ENCODE measurements at places on chromosomes 2 and 18.

DNA sequence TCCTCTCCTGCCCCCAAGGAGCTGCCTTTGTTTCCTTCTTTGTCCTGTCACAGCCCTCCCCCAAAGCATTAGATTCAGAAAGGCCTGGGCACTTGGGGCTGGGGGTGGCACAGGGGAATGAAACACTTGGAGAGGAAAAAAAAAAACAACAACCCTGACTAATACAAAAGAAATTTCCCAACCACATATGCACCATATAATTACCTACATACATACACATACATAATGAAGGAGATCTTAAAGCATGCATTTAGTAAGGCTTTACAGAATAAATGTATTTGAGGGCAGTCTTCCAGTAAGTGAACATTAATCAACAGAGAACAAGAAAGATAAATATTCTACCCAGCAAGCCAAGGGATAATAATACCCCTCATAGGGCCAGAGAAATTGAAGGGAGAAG is 70.0 kb upstream of the PPP1CB start:
- no peak for DNase-seq

DNA sequence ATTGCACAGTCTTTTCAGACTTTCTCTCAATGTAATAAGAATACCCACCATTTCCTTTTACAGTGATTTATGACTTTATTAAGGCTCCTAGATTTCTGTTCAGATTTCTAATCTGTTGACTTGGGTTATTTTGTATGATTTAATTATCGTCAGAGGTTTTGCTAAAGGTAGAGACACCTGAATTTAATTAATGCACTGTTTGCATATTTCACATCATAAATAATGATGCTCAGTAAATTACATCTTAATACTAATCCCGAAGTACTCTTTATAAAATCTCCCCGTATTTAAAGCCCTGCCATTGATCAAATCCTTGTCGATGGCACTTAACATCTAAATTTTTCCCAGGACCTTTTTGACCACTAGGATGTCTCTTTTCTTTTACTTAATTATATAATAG is 399.9 kb downstream of the MEIS1 start:
- no peak for DNase-seq

DNA sequence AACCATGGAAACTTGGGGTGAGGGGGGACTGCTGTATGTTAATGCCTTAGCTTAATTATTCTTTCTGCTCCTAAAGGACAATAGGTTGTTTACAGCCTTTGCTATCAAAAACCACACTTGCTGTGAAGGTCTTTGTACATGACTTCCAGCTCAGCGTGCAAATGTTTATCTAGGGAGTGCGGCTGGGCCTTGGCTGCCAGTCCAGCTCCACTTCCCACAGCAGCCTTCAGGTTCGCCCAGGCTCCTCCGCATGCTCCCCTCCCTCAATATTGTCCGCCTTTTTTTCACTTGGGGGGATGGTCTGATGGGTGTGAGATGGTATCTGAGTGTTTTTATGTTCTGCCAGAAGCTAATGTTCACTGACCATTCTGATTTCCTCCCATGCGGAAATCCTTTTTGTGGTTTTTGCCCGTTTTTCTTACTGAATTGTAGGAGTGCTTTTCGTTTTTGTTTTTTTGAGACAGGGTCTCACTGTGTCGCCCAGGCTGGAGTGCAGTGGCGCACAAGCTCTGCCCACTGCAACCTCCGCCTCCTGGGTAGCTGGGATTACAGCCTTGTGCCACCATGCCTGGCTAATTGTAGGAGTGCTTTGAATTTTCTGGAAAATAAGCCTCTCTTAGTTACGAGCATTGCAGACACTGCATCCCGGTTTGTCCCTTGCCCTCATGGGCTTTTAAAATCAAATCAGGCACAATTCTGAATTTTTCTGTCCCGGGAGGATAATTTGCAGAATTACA is 28.8 kb downstream of the SH3BP4 start:
- DNase-seq = no peak

DNA sequence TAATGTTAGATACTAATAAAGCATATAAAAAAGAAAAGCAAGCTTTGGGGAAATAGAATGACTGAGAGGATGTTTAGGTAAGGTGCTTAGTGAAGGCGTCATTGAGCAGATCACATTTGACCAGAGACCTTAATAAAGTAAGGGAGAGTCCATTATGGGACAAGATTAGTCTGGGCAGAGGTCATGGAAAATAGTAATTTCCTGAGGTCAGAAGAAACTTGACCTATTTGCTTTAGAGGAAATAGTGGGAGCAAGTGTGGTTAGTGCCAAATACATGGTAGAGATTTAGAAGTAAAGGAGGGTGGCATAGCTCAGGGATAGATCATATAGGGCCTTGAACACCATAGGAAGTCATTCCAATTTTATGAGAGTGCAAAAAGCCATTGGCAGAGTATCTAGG is 24.5 kb upstream of the SLC8A1 start:
- no peak for DNase-seq

DNA sequence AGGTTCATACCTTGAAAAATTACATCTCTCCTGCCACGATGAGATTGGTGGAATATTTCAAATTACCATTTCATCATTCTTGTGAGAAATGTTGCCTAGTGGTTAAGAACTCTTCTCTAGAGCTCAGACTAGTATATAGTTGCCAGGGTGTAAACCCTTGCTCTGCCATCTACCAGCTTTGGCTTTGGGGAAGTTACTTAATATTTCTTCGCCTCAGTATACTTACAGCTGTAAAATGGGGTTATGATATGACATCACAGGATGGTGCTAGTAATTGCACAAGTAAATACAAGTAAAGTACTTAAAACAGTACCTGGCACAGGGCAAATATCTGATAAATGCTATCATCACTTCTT is 1.5 kb downstream of the SPOPL start:
- DNase-seq = no peak

GRCh38 chr18:23921716-23922285 is 92.8 kb upstream of the TTC39C start:
- no peak for DNase-seq

- no peak for DNase-seq
These were observed 298.6 kb downstream of the CYP26B1 start for GRCh38 chr2:71849111-71849510.

DNA sequence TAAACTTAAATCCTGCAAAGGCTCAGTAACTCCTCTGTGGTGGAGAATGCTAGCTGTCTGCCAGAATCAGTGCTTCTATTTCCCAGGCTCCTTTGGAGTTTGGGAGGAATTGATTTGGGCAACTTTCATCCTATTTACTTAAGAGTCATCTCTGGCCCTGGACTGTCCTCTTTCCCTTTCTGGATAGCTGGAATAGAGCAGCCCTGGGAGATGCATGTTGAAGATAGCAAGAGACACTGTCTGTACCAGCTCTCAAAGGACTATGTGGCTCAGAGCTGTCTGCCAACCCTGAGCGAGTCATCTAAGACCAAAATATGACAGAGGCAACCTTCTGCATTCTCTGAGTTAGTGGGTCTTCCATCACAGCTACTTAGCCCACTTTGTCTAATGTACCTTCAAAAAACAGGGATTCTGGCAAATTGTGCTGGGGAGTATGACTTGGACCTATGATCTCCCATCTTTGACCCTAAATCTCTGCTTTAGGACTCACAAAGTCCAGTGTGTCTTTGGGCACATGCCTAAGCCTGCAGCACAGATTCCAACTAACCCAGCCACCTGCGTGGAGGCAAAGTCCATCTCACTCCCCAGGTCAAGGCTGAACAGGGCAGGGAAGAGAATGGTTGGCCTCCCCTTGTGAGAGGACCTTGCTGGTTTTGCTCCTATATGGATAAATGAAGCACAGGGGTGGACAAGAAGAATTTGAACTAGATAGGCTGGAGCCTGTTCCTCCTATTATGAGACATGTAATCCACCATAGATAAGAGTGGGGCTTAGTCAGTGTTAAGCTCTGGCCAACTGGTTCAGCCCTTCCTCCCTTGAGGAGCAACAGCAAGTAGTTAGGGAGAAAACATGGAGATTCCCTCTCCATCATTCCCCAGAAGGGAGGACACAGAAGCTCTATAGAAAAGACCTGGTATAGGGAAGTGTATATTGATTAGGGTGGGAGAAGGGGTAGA is 99.1 kb upstream of the PELI1 start:
- DNase-seq = no peak

GRCh38 chr2:224308272-224308911 is 93.5 kb downstream of the FAM124B start:
- peak; percentile 30 for DNase-seq

DNA sequence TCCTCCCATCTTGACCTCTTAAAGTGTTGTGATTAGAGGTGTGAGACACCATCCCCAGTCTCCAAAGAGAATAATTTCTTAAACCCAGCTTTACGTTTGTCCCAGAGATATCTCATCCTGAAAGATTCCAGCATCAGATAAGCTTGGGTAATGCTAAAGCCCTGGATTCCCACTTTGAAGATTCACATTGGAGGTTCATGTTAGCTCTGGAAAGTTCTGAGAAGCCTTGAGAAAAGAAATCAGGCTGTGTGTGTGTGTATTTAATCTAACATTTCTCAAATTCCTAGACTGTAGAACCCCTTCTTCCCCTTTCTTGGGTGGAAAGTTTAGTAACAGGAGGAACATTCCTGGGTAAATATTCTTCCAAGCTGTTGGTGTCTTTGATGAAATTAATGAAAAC is 18.0 kb downstream of the ZNF532 start:
- DNase-seq = no peak

- no peak for DNase-seq
These were observed 118.3 kb upstream of the NCK2 start for GRCh38 chr2:105626212-105626965.

DNA sequence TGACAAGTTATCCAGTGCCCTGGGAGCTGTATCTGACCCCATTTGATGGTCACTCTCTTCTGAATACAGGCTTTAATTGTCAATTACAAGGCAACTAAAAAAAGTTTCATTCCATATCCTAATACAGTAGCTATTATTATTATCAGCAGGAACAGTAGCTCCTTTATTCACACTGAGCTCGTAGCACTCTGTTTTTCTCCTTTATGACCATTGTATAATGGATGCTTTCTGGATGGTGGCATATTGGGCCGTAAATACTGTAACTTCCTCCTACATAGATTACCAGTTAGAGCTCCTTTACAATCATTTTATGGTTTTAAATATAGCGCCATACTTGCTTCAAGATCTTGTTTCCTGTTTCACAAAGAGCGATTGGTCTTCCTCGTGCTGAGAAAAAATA is 1040.3 kb downstream of the TSN start:
- no peak for DNase-seq

GRCh38 chr2:35125871-35126270 is 1229.7 kb upstream of the CRIM1 start:
- DNase-seq = no peak

DNA sequence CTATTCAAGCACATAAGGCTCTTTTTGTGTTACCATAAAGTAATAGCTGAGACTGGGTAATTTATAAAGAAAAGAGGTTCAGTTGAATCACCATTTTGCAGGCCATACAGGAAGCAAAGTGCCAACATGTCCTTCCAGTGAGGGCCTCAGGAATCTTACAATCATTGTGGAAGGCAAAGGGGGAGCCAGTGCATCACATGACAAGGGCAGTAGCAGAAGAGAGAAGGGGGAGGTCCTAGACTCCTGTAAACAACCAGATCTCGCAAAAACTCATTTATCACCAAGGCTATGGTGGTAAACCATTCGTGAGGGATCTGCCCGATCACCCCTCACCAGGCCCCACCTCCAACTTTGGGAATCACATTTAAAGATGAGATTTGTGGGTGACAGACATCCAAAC is 16.7 kb downstream of the DSG4 start:
- DNase-seq = no peak

- DNase-seq = no peak
These were observed 58.9 kb upstream of the LINC00305 start for GRCh38 chr18:64207820-64208219.

- DNase-seq = no peak
These were observed 209.2 kb downstream of the ARL4C start for GRCh38 chr2:234287650-234288049.

- no peak for DNase-seq
These were observed 121.8 kb downstream of the FHOD3 start for GRCh38 chr18:36419188-36419899.

DNA sequence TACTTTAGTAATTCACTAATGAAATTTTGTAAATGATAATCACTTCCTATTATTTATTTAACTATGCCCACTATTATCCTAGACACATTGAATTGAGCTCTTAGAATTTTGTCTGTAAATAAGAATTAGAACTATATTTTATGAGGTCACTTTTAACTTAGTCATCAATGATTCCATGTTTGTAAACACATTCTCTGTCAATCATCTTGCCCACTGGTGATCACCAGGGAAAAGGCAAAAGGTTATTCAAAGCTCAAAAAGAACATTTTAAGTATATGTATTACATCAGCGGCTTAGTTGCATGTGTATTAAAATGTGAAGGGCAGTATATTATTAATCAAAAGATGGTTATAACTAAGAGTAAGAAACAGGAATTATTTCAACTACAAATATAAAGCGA is 25.2 kb downstream of the SCN9A start:
- no peak for DNase-seq

DNA sequence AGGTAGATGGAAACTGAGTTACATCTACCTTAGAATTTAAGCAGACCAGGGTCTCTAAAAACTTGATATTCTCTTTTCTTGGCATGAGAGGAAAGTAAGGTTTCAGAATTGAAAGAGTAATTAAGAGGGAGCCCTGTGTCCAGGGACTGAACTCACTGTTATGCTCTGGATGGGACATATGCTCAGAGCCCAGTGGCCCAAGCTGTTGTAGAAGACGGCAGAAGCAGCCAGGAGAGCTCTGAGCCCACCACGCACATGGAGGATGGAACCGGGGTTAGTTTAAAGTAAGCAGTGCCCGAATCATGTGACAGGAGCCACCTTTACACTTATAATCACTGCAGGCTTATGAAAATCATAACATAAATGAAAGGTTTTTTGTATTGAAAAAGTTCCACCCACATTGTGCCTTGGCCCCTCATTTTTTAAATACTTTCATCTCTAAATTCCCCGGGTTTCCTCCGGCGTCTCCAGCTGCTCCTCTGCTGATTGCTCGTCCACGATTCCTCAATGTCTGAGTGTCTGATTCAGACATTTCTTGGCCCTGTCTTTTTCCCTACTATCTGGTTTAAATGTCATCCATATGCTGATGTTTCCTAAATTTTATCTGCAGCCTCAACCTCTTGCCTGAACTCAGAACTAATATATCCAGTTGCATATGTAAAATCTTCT is 36.1 kb upstream of the SPTBN1 start:
- no peak for DNase-seq

DNA sequence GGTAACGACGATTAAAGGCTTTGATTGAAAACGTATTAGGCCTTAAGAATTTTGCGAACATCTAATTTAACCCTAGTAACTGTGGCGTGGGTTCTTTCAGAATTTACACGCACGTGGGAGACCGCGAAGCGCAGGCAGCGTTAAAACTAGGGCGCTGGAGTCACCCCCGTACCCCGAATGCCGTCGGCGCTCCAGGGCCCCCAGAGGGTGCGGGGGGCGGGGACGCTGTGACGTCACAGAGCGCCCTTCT is 673 bp upstream of the SMCHD1 start:
- no peak for DNase-seq

All from GM10248 (cell line).